ENCODE measurements at places on chromosomes 6 and 20. TPM values are rescaled to one million over a fixed set of nuclear protein-coding genes. Genes with fewer than 3 reads are reported as not detected.

DNA sequence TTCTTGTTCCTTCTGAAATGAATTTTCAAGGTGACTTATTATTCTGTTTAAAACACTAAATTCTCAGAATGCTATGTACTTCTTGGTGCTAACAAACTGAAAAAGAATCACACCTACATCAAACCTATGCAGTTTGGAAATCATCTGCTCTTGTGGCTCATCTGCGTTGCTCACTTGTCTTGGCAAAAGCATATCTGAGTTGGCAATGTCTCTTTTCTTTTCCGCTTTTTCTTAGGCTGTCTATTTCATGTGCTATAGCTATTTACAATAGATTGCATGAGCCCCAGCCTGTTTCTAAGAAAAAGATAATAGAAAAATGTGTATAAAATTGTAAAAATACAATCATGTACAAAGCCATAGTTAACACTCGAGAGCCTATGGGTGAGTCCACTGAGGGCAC, 348.9 kb upstream of the AGPAT4 start:
- no peak for DNase-seq

DNA sequence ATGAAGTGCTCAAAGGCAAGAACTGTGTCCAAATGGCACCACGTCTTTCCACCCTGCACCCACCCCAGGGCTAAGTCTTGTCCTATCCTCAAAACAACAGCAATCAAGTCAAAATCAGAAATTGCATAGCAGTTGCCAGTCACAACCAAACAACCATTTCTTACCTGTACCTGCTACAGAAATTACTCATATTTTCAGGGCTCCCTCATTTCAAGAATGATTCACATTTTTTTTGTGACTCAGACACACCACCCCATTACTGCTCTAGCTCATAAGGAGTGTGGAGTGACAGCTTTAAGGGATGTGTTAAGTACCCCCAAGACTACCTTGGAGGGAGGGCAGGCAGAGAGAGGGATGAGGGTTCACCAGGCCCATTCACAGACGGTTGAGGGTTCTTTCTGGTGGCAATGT, 111.7 kb downstream of the TRERF1 start:
- no peak for DNase-seq

The APOM gene
- 0.85 TPM for total RNA-seq

The NDRG3 gene
- total RNA-seq: 28.0 TPM

The EYA4 gene
- total RNA-seq: 38.2 TPM
